ENCODE measurements at places on chromosomes 6 and 20.

DNA sequence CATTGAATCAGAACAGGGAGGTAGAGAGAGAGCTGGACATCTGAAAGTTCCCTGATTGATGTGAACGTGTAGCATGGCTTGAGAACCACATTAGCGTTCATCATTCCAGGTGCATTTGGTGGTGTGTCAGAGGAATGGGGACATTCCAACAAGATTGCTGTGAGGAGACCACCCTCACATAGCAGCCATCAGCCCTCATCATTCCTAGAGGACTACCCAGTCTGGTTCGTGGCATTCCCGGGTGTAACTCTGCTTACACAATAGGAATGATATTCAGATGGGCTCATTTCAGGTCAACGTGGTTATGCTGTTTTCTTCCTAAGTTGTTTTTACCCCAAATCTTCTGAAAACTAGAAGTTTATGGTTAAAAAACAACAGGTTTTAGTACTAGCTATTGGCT, 62.2 kb upstream of the KLHL31 start:
- DNase-seq = no peak

GRCh38 chr20:43744151-43744611, 17.4 kb upstream of the GTSF1L start:
- DNase-seq = no peak

DNA sequence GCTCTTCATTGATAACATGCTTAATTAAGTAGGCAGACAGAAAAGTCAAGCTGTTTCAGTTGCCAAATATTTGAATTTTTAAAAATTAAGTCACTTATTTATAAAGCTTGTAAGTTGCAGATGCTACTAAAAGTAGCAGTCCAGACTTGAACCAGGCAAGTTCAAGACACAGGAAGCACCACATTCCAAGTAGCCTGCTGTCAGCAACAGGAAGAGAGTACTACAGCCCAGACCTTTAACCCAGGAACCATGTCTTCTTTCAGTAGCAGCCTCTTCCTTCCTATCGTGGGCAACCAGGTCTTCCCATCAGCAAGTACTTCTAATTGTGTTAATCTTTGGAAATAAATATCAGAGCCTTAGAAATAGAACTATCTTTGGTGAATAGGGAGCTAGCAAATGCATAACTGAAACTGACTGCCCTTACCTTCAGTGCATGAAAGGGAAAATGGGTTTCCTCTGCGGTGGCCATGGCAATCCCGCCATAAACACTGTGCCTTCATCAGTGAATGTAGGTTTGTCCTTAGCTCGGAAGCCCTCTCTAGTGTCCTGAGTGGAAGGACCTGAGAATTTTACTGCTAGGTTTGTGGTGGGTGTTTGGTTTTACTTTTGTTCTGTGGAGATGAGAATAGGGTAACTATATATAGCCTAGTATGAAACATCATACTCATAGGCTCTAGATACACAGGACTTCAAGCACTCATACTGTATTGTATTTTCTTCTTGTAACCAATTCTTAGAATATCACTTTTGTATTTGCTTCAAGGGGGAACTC, 95.6 kb downstream of the SYCP2 start:
- no peak for DNase-seq

- no peak for DNase-seq
Observed at GRCh38 chr6:105511639-105512038, 108.8 kb upstream of the PREP start.

GRCh38 chr6:63537201-63537958, 34.9 kb upstream of the LOC128125822 start:
- no peak for DNase-seq

GRCh38 chr6:51057296-51057695, 238.6 kb downstream of the TFAP2B start:
- no peak for DNase-seq

GRCh38 chr6:45678285-45678607, 300.5 kb upstream of the SUPT3H start:
- DNase-seq = no peak

DNA sequence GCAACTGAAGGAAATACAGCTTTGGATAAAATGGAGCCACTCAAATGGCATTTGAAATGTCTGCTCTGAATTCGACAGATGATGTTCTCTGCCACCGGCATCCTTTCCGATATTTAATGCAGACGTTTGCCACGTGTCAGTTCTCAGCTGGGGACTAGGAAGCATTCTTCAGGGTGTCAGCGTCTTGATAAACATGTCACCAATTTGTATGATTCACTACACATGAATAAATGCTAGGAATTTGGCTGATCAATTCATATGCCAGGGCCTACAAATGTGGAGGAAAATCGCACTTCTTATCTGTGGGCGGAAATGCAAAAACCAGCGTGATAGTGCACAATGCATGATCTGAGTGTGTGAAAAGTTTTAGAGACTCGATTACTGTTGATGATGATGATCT, 169.5 kb downstream of the SLC24A3 start:
- no peak for DNase-seq

DNA sequence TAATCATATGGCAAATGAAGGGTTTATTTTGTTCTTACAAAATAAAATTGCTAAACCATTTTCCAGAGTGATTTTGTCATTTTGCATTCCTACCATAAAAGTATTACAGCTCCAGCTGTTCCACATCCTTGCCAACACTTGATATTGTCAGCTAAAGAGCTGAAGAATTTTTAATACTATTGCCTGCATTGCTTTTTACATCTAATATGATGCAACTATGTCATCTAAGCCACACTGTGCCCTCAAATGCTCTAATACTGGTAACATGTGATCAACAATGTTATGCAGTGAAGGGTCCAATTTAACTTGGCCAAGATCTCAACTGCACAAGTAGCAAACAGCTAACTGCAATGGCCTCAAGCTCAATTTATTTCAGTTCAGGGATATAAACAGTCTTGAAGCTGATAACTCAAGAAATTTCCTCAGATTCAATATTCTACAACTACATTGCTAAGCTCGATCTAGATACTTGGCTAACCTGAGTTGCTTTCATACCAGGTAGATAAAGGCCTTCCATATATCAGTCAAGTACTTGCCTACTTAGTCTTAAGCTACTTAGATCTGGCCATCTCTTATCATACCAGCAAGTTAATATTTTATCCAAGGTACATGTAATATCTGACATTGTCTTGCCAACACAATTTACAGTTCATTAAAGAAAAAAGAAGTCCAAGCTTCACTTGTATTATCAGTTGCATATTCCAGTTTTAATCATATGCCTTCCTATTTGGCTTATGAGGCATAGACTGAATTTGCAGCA, 17.0 kb downstream of the AKIRIN2 start:
- DNase-seq = no peak

DNA sequence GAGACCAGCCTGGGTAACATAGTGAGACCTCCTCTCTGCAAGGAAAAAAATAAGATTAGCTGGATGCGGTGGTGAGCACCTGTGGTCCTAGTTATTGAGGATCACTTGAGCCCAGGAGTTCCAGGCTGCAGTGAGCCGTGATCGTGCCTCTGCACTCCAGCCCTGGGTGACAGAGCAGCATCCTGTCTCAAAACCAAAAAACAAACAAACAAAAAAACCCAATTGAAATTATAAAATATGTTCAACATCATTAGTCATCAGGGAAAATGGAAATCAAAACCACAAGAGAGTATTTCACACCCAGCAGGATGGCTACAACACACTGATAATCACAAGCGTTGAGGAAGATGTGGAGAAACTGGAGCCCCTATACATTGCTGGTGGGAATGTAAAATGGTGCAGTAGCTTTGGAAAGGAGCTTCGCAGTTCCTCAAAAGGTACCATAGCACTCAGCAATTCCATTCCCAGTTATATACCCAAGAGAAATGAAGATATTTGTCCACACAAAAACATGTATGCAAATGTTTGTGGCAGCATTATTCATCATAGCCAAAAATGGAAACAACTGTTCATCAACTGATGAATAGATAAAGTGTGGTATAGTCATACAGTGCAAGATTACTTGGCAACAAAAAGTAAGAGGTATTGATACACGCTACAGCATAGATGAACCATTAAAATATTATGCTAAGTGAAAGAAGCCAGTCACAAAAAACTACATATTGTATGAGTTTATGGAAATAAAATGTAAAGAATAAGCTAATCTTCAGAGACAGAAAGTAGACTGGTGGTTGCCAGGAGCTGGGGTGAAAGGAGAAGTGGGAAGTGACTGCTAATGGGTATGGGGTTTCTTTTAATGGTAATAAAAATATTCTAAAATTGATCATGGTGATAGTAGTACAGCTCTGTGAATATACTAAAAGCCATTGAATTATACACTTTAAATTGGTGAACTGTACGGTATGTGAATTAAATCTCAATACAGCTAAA, 38.7 kb upstream of the RIPOR2 start:
- DNase-seq = no peak

DNA sequence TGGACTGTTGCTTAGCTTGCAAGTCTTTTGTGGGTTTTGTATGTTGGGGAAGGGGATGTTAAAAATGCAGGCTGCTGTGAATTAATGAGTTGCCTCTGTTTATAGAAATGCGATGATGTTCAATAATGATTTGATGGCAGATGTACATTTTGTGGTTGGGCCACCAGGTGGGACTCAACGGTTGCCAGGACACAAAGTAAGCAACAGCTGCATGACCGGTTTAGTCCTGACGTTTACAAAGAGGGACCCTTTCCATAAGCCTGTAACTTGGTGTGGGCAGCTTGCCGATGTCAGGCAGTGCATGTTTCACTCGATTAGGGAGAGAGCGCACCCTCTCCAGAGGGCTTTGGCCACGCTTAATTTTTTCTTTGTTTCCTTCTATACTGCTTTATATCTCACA, 1.3 kb downstream of the BTBD3 start:
- no peak for DNase-seq

DNA sequence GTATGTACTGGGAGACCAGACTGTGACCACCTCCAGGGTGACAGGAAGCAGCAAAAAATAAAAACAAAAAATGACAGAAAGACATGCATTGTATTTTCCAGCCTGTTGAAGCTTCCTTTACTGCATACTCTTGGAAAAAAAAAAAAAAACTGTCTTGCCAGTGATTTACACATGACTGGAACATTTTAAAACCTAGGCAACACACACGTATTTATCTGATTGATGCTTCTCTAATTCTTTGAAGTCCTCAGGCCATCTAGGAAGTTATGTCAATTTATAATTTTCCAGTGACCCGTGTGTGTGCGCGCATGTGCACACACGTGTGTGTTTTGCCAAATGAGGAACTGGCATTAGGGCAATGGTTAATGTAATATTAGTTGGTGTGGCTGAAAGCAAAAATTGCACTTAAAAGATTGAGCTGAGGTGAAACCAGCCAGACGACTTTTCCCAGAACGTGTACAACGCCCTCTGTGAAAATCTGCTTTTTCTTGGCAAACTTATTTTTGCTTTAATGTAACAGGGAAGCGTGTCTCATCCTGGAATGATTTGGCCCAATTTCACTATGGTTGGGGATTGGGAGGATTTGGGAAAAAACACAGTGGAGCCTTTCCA, 315.2 kb downstream of the TFAP2A start:
- DNase-seq = no peak

DNA sequence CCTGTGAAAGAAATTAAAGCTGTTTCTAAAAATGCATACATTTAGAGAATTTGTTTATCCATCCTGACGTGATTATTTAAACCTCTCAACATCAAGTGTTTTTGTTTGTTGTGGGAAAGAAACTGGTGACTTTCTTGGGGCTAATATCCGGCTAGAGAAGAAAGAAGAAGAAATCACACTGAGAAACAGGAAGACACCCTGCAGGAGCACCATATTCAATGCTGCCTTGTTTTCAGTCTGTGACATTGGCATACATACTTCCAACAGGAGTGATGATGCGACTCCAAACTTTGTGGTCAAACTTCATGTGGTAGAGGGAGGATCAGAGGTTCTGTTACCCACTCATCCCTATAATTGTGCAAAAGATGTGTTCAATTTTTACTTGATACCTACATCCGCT, 997.6 kb upstream of the CITED2 start:
- no peak for DNase-seq

GRCh38 chr6:161407581-161407980, 133.7 kb upstream of the AGPAT4 start:
- no peak for DNase-seq

DNA sequence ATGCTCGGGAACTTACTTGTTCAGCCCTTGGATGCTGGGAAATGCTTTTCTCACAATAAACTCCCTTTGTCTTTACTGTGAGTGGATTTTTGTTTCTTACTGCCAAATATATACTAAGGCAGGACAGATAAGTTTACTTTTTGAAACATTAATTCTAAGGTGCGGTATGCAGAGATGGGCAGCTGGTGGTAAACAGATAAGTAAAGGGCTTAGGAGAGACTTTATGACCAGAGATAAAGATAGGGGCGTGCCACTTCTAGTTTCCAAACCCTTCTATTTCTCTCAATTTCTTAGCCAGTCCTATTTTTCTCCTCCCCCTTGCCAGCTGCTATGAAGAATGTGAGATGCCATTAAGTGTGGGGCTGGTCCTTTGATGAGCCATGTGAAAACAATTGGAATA, 16.3 kb downstream of the SAMD3 start:
- no peak for DNase-seq

DNA sequence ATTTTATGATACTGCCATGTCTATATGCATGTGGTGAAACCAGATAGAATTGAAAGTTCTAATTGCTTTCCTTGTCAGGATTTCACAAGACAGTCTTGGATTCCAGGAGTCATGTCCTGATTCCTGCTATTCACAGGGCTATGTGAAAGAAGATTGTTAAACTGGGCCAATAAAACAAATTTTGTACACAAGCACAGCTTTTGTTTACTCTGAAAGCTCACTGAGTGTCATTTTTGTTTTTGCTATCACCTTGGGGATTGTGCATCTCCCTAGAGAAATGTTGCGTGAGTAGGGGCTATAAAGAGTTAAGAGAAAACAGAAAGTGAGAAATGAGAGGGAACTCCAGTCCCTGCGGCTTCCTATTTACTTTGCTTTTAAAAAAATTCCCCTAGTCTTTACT, 627.5 kb downstream of the PKHD1 start:
- DNase-seq = no peak

- no peak for DNase-seq
Observed at GRCh38 chr6:43186706-43187105, 4.7 kb downstream of the CUL9 start.

DNA sequence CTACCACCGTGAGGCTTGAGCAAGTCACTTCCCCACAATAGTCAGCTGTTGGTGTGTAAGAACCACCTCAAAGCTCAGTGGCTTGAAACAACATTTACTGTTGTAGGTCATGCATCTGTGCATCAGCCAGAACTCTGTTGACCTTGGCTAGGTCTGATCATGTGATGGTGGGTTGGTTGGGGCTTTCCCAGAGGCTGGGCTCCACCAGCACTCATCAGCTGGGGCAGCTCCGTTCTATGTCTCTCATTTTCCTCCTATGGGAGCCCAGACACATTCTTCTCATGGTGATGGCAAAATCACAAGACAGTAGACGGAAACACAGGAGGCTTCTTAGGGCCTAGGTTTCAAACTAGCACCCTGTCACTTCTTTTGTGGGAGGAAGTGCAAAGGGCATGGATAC, 42.8 kb upstream of the PSMF1 start:
- DNase-seq = no peak

DNA sequence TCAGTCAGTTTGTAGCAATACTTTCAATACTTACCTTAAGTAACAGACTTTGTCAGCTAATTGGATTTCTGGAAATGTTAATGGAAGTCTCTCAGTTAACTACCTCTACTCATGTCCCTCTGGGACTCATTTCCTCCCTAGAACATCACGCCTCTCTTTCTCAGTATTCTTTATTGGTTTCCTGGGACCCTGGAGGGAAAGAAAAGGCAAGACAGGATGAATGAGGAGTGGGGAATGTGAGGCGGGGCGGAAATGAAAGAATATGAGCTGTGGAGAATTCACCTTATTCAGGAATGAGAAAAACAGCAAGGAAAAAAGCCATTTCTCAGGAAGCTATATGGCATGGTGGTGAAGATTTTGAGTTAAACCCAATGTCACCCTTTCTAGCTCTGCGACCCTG, 62.7 kb downstream of the ANKS1A start:
- no peak for DNase-seq

GRCh38 chr6:45901767-45902650, 113.7 kb downstream of the CLIC5 start:
- DNase-seq = no peak
